NCI-H1105 (cell line): ENCODE measurements at places on chromosomes 6 and 20.

DNA sequence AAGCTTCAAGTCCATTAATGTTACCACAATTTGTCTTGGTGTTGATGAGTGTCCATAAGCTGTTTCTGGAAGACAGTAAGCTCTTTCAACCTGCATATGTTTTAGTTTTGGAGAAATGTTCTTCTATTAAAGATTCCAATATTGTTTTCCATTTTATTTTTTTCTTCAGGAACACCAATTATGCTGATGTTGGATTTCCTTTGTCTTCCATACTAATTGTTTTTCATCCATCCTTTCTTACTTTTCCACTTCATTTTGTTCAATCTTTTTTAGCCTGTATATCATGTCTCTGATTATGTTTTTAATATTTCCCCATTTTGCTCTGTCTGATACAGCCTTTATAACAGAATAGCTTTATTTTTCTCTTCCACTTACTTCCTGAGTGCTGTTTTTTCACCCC, 21.9 kb downstream of the SLC13A3 start:
- DNase-seq, result no peak

- DNase-seq, result no peak
Measured at GRCh38 chr20:58995461-58996225, 11.4 kb downstream of the CTSZ start.

GRCh38 chr20:56467968-56468315, 485 bp upstream of the RTF2 start:
- DNase-seq, result no peak

- no peak for DNase-seq
Measured at GRCh38 chr6:41717392-41717736, 18.0 kb downstream of the TFEB start.

GRCh38 chr6:25458485-25458884, 179.3 kb downstream of the CARMIL1 start:
- DNase-seq, result no peak
